ENCODE measurements at places on chromosomes 3 and 15.

DNA sequence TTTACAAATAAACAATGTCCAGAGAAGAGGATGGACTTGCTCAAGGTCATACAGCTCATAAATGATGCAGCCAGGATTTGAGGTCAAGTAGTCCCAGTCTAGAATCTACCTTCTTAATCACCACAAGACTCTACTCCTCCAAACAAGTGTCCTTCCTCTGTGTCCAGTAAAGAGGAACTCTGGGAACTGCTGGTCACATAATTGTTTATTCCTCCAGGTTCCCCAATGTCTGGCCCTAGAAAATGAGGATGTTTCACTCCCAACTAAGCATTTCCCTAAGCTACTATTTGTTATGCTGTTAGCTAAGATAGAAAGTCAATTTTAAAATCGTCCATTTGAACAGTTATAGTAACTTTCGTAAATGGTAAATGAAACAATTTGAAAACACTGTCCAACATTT lies 192.4 kb downstream of the FHIT start:
- no peak for DNase-seq

- DNase-seq, result peak; percentile 80
These were observed 2.8 kb downstream of the EFHB start for GRCh38 chr3:19931180-19931692.

DNA sequence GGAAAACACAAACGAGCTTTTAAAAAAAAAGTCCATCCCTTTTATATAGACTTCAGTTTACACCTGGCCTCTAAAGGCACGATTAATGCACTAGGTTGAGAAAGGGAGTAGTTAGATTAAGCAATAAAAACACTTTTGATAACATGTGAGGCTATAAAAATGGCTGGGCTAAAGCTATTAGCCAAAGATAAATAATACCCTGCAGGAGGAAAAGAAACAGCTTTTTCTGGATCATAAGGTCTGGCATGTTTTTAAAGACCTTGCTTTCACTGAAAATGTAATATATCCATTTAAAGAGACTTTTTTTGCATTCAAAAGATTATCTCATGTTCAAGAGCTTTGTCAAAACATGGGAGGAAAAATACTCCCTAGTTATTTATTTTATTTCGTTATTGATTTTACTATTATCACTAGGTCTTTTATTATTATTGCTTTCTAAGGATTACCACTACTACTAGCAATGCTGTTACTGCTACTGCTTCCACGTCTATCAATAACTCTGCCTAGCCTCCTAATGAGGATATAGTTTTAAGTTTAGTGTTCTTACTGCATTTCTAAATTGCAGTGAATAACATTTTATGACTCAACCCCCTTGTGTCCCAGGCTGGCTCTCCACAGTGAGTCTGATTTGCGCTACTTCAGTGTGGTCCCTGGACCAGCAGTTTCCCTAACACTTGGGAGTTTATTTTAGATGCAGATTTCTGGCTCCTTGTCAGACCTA lies 93.4 kb downstream of the THRB start:
- no peak for DNase-seq

GRCh38 chr3:189776149-189776824 lies 145.1 kb downstream of the TP63 start:
- no peak for DNase-seq

DNA sequence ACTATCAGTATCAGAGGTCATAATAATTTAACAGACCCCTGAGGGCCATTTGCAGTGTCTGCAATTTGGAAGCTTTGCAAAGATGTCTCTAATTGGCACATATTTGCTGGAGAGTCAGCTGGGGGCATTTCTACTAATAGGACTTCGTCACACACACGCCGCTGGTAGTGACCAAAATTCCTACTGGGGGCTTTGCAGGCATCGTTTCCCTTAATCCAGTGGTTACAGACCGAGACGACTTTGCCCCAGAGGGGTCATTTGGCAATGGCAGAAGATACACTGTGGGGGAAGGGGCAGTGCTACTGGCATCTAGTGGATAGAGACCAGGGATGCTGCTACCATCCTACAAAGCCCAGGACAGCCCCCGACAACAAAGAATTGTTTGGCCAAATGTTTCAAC lies 151.0 kb upstream of the LRTM1 start:
- DNase-seq, result no peak

DNA sequence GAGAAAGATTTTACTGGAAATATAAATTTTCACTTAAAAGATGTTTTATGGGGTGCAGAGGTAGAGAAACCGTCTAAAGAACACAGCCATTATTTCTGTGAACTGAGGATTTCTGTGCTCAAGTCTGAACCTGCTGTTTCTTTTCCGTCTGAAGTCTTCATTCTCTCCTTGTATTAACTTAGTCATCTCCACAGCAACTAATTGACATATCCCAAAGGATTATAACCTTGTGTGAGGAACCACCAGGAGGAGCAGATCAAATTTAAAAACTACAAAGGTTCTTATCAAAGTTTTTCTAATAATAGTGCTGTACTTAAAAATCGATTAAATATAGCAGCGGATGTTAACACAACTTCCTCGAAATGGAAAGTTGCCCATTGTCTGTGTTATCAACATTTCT lies 31.1 kb upstream of the ICE2 start:
- DNase-seq, result no peak

GRCh38 chr3:47441796-47442551 lies 33.8 kb downstream of the SCAP start:
- no peak for DNase-seq

GRCh38 chr3:185187391-185187790 lies 34.5 kb upstream of the C3orf70 start:
- no peak for DNase-seq

DNA sequence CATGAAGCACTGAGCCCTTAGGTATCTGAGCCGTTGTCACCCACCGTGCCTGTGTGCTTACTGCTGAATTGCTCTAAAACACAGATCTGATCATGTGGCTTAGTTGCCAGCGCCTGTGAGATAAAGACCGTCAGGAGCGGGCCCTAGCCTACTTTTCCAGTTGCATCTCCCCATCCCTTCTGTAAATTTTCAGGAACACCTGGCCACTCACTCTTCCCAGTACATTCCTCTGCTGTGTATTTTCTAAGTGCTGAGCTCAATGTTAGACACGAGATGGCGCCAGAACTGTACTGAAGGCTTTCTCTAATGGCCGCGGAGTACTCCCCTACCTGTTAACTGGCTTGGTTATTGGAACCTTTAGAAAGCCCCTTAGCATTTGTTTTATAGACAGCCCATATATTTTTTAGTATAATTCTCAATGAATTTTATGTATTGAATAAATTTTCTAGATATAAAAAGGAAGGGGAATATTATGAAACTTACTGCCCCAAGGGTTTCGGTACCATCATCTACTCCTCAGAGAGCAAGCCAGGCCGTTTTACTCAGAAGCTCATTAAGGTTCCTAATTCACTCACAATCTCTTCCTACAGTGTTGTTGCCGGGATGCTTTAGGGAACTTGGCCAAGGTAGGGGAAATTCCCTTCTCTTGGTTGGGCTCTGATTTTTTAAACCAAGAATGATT lies 16.7 kb upstream of the WNT7A start:
- DNase-seq, result peak; percentile 69

GRCh38 chr15:72155003-72155621 lies 36.9 kb downstream of the SENP8 start:
- DNase-seq, result peak; percentile 45

DNA sequence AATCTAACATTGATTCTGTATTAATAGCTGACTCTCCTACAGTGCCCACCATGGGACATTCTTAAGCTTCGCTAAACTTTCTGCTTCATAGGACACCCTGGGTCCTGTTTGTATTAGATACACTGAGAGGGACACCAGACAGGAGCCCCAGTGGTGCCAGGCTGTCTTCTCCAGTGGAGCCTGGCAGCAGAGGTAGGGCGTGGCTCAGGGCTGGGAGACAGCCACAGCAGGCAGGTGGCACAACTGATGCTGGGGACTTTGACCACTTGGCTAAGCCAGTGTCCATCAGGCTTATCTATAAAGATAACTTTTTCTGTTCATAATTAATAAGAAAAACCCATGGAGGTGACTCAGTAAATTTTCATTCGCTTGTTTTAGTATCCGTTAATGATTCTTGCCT lies 21.8 kb downstream of the NIPA1 start:
- DNase-seq, result no peak

- DNase-seq, result no peak
These were observed 16.9 kb upstream of the RYR3 start for GRCh38 chr15:33293713-33294334.

DNA sequence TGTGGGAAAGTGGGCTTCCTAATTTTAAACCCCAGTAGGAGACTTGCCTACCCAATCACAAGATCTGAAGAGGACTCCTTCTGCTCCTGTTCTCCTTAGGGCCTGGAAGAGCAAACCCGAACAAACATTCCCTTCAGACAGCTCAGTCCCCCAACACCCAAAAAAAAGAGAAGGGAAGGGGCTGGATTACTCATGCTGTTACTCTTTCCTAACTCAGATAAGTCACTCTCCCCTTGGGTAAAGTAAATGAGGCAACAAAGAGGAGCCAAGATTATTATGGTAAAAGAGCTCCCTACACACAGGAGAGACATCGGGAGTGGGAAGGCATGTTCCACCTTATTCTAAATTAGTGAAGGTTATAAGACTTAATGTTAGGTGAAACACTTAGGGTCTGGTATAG lies 18.1 kb upstream of the LEKR1 start:
- DNase-seq, result no peak

DNA sequence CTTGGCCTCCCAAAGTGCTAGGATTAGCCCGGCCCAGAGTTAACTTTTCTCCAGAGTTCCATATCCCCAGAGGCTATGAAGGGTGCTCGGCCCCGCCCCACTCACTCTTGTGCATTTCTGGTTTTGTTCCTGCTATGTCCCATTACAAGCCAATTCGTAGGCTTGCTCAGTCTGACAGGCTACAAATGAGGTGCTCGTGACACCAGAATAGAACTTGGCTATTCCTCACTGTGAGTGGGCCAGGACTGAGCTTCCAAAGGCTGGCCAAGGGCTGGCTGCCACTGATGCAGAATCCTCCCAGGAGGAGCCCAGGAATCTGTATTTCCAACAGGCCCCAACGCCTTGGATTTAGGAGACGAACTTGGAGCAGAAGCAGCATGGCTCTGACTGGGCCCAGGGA lies 282.7 kb upstream of the C2CD4B start:
- no peak for DNase-seq

DNA sequence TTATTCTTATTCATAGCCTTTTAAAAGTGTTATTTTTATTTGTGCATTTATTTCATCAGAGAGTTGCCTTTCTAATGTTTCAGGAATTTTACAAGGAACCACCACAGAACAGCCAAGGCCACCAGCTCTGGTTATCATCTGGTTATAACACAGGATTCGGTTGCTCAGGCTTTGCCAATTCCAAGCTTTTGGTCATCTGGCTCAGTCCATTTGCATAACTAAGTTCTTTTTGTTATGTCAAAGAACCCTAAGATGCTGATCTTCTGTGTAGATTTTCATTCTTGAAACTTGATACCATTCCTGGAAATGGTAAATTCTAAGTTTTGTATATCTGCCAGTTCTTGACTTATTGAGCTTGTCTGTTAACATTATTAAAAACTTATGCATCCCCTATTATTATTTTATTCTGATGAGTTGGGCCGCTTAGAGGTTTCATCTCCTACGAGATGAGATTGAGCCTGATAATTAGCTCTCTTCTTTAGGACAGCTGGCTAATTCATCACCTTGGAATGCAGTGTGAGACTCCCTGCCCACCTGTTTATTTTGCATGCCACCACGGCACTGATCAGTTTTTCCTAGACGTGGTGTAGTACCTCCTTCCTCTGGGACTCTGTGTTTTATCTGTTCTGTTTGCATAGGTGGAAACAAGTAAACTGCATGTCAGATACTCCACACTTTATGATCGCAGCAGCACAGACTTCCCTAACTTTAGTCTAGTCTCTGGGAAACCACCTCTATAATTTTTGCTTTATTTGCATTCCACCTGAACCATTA lies 264.8 kb downstream of the SLCO3A1 start:
- DNase-seq, result no peak

DNA sequence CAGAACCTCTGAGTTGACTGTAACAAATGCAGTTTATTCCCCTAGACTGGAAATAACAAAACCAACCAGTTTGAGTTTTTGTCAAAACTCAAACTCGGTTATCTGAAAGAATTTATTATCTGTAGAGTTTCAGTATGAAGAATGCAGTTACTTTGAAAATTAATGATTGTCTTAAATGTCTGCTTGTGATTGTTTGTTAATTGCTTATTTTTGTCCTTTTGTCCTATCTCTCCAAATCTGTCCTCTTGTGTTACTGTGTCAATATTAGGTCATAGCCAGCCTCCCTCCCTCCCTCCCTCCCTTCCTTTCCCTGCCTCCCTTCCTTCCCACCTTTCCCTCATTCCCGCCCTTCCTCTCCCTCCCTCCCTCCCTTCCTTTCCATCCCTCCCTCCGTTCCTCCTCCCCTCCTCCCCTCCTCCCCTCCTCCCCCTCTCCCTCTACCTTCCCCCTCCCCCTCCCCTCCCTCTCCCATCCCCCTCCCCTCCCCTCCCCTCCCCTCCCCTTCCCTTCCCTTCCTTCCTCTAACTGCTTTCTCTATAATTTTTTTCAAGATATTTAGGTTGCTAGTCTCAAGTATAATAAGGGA lies 153.5 kb downstream of the FNDC3B start:
- no peak for DNase-seq

- DNase-seq, result peak; percentile 77
These were observed 40.7 kb downstream of the SNRK start for GRCh38 chr3:43326891-43327581.

- no peak for DNase-seq
These were observed 600.4 kb downstream of the GRM7 start for GRCh38 chr3:7461202-7461825.

DNA sequence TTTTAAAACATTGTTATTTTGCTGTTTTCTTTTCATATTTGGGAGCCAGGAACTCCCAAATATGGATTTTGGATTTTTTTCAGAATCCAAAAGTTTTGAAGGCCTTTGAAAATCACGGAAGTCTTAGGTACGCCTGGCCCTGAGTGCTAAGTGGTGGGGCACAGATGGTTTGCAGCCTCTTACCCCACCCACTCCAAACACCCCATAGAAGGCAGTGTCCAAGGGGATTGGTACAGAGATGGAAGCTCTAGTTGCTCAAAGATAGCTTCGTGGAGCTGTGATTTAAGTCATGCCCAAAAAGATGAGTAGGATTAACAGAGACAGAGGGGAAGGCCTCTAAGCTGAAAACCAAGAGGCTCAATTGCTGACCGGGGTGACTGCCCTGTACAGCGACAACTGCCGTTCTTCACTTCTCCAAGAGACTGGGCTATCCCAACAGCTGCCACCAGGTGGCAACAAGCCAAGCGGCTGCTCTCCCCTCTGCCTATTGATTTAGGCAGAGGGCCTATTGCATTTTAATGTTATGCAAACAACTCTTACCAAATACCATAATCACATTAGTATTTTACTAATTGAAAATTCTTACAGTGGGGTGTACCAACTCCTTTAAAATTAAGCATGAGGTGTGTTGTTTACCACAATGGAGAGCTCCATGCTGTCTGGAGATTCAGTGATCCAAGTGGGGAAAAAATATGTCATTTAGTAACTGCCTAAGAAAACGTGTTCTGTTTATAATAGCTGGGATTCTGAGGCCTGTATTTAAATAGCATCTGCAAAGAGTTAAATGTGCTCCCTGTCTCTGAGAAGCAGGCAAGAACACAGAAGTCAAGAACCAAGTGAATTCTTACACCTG lies 64.0 kb upstream of the C15orf61 start:
- DNase-seq, result peak; percentile 75

Data from pons (tissue), 1 donor.